ENCODE measurements at places on chromosomes 7 and 10.

DNA sequence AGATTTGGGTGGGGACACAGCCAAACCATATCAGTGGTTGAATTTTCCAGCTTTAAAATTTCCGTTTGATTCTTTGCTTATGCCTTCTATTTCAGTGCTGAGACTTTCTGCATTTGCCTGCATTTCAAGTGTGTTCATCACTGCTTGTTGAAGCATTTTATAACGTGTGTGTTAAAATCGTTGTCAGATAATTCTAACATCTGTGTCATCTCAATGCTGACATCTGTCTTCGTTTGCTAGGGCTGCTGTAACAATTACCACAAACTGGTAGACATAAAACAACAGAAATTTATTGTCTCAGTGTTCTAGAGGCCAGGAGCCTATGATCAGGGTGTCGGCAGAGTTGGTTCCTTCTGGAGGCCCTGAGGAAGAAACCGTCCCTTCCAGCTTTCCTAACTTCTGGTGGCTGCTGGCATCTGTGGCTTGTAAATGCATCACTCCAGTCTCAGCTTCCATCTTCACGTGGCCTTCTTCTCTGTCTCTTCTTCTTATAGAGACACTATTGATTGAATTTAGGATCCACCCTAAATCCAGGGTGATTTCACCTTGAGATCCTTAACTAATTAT is 71.1 kb upstream of the SDK1 start:
- DNase-seq, result no peak

DNA sequence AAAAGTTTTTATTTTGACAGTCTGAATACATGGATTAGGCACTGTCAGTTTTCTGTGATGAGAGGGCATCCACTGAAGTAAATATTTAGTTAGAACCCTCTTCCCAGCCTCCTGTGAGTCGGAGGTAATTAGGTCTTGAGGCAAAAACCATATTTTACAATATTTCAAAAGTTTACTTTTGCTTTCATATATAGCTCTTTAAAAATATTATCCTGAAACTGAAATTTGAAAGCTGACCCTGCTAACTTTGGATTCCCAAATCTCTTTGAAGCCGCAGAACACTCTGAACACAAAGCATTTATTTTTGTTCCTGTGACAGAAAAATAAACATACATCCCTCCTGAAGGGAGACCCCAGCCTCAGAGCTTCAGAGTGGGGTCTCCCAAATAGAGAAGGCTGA is 317.4 kb downstream of the KIF20B start:
- no peak for DNase-seq

DNA sequence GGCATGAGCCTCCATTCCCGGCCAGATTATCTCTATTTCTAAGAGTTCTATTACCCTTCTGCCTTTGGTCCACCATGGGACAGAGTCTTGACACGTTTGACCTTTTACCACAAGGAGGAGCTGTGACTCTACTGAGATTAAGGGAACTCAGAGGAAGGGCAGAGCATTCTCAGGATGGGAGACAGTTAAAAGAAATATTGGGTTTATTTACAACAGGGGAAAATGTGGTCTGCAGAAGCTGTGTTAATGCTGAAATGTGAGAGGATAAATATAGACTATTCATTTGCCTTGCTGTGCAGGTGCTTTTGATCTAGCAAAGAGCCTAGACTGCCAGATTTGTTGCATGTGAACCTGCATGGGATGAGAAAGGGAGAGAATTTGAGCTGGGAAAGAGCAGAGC is 45.8 kb upstream of the PRSS58 start:
- DNase-seq, result no peak

DNA sequence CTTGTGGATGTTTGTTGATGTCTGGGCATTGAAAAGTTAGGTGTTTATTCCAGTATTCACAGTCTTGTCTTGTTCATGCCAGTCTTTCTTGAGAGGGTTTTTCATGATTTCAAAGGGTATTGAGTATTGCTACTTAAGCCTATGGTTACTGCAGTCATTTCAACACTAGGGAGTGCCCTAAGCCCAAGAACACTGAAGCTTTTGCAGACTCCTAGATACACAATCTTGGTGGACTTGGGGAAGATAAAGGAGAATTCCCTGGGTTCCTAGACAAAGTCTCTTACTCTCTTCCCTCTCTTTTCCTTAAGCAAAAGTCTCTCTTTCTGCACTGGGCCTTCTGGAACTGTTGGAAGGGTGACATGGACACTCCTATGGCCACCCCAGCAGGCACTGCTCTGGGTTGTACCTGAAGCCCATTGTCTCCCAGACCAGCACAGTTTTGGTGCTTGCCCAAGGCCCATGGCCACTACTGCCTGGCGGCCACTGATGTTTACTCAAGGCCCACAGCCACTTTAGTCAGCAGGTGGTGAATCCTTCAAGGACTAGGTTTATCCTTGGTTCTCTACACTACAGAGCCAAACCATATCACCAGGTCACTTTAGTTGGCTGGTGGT is 24.9 kb downstream of the SAMD9 start:
- no peak for DNase-seq

DNA sequence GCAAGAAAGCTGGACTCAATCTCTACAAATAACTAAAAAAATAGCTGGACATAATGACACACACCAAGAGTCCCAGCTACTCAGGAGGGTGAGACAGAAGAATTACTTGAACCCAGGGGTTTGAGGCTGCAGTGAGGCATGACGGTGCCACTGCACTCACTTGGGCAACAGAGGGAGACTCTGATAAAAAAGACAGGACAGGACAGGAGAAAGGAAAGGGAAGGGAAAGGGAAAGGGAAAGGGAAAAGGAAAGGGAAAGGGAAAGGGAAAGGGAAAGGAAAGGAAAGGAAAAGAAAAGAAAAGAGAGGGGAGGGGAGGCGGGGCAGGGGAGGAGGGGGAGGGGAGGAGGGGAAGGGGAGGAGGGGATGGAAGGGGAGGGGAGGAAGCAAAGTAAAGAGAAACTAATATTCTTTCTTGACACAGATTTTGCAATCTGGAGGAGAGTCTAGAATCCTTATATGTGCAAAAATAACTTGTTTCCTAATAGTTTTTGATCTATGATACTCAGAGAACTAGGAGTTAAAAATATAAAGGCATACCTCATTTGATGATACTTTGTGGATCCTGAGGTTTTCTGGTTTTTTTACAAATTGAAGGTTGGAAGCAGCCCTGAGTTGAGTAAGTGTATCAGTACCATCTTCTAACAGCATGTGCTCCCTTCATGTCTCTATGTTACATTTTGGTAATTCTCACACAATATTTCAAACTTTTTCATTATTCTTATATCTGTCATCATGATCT is 8.0 kb downstream of the SAR1A start:
- DNase-seq, result no peak

- DNase-seq, result no peak
These were observed 315.5 kb downstream of the MAGI2 start for GRCh38 chr7:79137942-79138341.

DNA sequence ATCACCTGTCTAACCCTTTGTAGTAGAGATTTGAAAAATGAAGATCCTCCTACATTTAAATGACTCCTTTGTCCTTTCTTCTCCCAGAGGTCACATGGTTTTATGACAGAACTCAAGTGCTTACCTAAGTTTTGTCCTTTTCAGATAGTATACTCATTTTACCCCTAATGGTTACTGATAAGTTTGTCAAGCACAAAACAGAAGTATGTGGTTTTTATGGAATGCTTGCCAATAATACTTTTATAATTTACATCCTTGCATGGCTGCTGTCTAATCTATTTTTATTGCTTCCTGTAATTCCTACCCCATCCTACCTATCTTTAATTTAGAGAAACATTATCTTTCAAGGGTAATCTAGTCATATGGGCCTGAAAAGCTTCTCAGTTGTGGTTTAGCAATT is 37.5 kb downstream of the HELLS start:
- DNase-seq, result no peak

DNA sequence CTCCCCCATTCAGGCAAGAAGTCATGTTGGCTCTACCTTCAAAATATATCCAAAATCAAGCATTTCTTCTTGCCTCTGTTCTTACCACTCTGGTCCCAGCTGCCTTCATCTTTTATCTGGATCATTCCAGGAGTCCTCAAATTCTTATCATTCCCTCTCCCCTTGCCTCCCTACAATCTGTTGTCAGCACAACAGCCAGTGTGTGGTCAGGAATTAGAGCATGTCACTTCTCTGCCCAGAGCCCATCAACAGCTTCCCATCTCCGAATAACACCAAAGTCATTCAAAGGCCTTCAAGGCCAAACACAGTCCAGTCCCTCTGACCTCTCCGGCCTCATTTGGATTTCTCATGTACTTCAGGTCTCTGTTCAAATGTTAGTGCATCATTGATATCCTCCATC is 70.4 kb downstream of the DENND11 start:
- no peak for DNase-seq

GRCh38 chr7:74288034-74288881 is 949 bp upstream of the CLIP2 start:
- DNase-seq, result no peak

Measured in stimulated activated effector memory CD8-positive, alpha-beta T cell treated with anti-CD3 and anti-CD28 coated beads, Interleukin-12 subunit alpha, Interleukin-12 subunit beta, amount 100 ng/mL, for 72 hours (primary cell).